ENCODE measurements at places on chromosomes 4 and X. TPM values are rescaled to one million over a fixed set of nuclear protein-coding genes. Genes with fewer than 3 reads are reported as not detected.

Gene RNF128
- total RNA-seq: not detected

DNA sequence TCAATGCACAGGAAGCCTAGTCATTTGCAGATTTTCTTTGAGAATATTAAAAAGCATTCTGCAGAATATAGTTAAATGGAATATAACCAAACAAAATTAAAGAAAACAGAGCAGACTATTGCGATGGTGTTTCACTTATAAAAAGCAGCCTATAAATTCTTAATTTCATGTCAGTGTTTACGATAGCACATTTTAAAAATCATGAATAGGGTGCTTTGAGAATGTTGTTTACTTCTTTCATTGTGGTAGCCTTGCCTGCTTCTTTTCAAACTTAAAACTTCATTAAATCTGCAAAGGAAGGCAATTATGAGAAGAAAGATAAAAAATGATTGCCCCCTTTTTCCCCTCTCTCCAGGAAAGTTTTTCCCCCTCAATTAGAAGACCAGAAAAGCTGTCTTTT lies 748.6 kb downstream of the CCSER1 start:
- no peak for DNase-seq

Gene SHISA3
- total RNA-seq: 17.2 TPM

- no peak for DNase-seq
Measured at GRCh38 chr4:144356941-144357381, 216.4 kb upstream of the GYPA start.

- DNase-seq: no peak
Measured at GRCh38 chr4:7944599-7945220, 5.0 kb upstream of the AFAP1 start.

Gene FGB
- total RNA-seq: not detected

Gene SNCA
- total RNA-seq: 120 TPM

DNA sequence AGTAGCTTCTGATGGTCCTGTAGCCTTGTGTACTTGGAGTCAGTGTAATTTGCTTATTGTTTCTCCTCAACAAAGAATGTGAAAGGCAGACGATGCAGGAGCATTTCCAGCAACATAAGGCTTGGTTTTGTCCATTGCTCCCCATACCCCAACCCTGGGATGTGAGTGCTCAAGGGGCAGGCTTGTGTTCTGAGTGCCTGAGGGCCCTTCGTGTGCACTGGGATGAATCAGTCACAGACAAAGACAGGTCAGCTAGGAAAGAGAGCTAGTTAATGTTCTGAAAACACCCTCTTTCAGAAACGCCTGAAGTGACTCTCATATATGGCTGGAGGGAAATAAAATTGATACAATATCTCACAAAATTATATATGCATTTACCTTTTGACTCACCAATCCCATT lies 59.1 kb downstream of the PRPS1 start:
- DNase-seq: no peak

Gene MXD4
- 74.8 TPM for total RNA-seq

- DNase-seq: no peak
Measured at GRCh38 chrX:47101206-47101605, 23.0 kb downstream of the RGN start.

Gene RHOXF2B
- not detected for total RNA-seq

Gene VGLL1
- total RNA-seq: not detected

Gene AFM
- not detected for total RNA-seq

Gene NLGN3
- total RNA-seq: 0.13 TPM

Gene CT83
- total RNA-seq: not detected

DNA sequence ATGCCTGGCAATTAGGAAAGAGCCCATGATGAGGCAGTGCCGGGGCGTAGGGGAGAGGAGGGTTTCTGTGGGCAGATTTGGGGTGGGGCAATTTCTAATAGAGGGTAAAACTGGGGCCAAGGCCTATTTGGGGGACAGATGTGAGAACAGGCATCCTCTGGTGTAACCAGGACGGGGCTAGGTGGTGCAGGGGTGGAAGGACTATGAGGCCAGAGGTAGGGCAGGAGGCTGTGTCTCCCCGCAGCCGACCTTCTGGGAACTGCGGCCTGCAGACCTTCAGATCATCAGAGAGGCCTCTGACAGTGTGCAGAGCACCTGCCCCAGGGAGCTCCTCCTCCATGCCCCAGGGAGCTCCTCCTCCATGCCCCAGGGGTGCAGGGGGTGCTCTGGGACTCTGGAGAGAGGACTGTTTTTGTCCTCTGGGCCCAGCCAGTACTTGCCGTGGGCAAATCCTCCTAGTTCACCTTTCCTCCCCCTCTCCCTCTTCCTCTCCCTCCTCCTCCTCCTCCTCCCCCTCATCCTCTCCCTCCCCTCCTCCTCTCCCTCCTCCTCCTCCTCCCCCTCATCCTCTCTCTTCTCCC lies 101.9 kb downstream of the SORCS2 start:
- no peak for DNase-seq

DNA sequence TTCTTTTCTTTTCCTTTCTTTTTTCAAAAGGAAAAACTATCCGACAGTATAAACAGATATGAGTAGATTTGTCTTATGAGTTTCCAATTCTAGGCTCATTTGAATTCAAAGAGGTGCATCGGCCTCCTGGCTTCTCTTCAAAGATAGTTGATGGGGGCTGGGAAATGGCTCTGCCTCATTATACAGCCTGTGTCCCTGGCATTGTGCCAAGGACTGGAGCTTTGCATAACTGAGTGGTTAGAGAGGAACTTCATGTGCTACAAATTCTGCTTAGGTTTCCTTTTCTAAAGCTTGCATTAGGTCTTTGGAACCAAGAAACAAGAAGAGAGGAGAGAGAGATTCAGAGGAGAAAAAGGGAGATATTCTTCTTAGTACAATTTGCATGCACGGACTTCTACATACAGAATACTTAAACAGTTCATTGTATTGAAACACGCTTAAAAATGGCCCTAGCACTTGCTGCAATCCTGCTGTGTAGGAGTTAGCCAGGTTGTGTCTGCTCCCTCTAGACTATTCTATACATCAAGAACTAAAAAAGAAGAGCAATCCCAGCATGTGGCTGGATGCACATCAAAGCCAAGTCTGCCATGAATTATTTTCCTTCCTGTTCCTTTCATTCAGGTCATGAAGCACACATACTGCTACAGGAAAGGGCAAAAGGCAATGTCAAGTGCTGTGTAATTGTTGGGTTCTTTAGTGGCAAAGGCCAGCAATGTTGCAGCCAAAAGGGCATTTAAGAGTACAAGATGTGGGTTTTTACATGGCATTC lies 70.9 kb downstream of the INTS12 start:
- no peak for DNase-seq

GRCh38 chr4:115272185-115272584 lies 158.8 kb upstream of the NDST4 start:
- DNase-seq: no peak

Gene NAA10
- total RNA-seq: 113 TPM

Gene SMIM10L2A
- total RNA-seq: 0.28 TPM

Gene CCNB3
- 0.20 TPM for total RNA-seq

GRCh38 chr4:100493756-100494155 lies 24.1 kb downstream of the EMCN start:
- DNase-seq: no peak

Gene TLL1
- 2.2 TPM for total RNA-seq

DNA sequence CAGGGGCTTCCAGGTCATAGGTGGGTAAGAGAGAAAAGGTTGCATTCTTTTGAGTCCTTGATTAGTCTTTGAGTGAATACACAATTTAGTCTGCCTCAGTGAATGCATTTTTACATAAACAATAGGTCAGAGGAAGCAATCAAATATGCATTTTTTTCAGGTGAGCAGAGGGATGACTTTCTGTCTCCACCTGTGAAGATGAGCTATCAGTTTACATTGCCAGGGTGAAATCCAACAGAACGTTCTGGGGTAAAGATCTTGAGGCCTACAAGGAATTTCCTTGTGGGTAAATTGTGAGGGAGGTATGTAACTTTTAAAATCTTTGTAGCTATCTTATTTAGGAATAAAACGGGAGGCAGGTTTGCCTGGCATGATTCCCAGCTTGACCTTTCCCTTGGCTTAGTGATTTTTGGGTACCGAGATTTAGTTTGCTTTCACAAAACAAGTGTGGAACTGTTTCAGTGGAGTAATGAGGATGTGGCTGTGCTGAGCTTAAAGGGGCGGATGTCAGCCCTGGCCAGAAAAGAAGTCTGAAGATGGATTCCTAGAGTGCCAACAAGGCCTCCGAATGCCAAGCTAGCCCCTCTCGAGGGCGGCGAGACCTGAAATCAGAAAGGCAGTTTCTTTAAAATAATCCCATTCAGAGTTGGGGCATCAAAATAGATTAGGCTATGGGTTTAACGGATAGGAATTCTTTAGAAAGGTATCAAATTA lies 29.5 kb downstream of the TMEM131L start:
- no peak for DNase-seq

Gene CDS1
- total RNA-seq: under 0.01 TPM

- DNase-seq: no peak
Measured at GRCh38 chrX:72021975-72022374, 109.7 kb downstream of the RTL5 start.

Gene CXCL1
- 53.3 TPM for total RNA-seq

DNA sequence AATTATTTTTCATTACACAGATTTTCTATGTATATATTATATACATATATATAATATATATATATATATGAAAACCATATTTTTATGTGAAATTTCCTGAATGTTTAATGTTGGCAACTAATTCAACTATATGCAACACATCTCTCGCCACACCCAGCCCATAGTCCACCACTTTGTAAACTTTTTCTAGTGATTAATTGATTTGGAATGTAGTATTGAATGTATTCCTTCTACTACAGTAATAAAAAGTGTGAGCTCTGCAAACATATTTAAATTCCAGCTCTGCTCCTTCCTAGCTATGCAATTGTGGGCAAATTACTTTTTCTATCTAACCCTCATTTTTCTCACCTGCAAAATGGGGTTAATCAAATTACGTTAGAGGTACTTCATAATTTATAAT lies 187.8 kb downstream of the TEX11 start:
- no peak for DNase-seq

DNA sequence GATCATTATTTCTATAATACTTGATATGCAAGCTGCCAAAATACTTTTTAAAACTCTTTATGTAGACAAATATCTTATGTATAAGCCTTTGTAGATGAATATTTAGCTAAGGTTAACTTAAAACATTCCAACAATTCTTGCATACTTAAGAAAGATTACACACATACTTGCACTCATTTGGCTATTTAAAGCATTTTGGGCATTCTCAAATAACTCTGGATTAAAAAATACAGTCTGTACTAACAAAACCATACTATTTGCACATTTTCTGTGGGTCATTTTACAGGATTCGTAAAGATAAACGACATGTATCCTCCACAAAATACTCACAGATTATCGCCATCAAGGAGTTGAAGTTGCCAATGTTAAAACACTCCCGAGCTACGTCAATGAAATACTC lies 26.5 kb downstream of the RASGEF1B start:
- no peak for DNase-seq

Gene PAK3
- total RNA-seq: 1.5 TPM

DNA sequence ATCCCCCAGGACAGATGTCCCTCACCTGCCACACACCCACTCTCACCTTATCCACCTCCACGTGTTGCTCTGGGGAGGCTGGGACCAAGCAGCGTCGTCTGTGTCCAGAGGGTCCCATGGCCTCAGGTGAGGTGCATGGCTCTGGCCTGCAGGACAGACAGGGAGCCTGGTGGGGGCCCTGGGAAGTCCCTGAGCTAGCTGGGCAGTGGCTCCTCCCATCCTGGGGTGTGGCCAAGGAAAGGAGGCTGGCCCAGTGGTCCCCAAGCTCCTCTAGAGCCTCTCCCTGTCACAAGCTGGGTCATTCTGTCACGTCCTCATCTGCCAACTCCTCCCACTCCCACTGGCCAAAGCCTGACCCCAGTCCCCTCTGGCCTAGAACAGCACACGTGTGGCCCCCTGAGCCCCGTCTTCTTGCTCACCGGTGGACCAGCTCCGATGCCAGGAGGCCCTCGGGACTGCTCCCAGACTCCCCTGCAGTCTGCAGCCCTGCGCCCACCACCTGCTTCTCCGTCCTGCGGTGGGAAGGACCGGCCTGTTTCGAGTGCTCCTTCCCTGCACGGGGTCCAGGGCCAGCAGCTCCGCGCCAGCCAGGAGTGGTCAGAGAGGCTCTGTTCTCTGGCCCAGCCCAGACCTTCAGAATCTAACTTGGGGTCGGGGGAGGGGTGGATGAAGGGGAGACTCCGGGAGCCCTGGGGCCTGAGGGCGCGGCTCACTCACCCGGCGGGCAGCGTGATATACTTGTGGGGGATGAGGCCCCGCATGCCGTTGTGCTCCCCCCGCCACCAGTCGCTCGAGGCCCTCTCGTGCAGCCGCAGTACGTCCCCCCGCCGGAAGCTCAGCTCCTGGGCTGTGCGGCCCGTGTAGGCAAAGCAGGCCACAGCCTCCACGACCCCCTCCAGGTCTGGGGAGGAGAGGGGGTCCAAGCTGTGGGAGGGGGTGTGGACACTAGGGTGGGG lies 4.8 kb downstream of the AVPR2 start:
- DNase-seq: no peak

DNA sequence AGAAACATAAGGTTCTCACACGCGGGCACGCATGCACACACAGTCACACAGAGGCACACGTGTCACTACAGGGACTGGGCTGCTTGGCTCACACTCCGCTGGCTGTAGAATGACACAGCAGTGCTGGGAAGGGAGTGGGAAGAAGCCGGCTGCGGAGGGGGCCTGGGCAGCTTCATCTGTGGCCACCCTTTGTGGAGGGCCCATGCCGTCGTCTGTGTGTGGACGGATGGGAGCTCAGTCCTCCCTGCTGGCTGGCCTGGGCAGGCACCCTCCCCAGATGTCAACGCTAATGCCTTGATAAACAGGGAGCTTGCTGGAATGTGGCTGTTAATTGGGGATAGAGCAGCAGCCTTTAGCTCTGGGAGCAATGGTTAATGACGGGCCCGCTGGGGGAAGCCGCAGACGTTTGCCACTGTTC lies 621.1 kb downstream of the BCOR start:
- no peak for DNase-seq

DNA sequence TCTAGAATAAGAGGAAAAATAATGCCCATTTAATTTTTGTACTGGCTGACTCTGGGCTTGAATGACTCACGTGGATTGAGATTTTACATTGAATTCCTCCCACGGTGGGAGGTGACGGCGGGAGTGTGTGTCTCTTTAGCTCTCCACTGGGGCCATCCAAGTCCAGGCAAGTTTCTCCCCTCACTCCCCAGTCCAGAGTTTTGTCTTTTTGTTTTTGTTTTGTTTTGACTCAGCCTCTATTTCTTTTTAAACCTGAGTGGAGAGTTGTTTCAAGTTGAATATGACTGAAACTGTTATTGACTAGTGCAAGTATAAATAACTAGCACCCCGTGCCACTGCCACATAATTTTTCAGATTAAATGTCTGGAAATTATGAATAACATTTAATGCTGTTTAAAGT lies 13.6 kb downstream of the CHST7 start:
- DNase-seq: no peak

Gene CORIN
- total RNA-seq: 0.56 TPM

Measured in pulmonary artery endothelial cell (primary cell).